ENCODE measurements at places on chromosomes 12 and 14.

- peak; percentile 53 for DNase-seq
These were observed 129.7 kb upstream of the CCND2 start for GRCh38 chr12:4143896-4144295.

DNA sequence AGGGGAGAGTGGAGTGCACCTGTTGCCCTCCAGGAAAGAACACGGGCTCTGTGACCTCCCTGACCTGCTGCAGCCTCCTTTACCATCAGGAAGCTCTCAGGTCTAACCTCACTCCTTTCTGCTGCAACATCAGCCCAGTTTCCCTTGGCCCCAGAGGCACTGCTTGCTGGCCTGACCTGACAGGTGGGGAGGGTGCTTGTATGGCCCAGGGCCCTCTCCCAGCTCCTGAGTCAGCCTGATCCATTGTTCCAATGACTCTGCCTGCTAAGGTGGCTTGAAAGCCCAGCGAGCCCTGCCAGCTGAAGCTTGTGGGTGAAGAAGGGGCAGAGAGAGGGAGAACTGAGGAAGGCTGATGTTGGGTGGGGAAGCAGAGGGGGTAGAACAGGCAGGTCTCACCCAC, 13.2 kb upstream of the KRT78 start:
- DNase-seq: no peak

DNA sequence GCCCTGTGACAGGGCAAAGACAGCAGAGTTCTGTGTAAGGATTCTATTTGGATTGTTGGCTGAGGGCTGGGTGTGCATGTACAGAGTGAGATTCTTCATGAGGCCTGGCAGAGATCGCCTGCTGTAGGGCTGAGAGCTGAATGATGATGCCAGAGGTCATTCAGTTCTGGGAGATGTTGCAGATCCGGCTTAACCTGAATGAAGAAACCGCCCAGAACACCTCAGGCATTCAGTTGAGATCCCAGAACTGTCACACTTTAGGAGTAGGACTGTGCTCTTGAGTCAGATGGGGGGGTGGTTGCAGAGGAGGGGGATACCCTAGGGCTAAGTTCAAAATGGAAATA, 5.8 kb upstream of the EVL start:
- no peak for DNase-seq

DNA sequence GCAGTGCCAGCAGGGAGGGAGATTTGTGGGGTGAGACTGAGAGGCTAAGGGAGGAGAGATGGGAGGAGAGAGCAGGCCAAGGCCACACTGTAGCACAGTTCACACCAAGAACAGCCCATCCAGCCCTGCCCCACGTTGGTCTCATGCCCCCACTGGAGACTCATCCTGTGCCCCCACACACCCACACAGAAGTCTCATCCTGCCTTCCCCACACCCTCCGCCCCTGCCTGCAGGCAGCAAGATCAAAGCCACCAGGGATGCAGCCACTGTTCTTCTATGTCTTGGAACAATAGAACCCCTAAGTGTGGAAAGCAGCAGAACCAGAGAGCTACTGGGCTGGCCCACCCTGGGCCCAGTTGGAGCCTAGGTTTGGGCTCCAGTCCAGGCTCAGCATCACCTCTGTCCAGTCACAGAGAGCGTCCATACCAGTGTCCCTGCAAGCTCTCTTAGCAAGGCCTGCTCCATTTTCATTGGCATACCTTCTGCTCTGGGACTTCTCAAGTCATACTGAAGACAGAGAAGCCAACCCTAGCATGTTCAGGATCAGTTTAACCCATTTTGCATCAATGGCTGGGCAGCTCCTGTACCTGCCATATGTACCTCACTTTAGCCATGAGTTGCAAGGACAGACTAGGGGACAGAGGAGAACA, 31.7 kb upstream of the HDAC7 start:
- no peak for DNase-seq

GRCh38 chr12:21336656-21337055, 1.9 kb upstream of the SLCO1A2 start:
- DNase-seq: no peak
